Panc1 (cell line): ENCODE measurements at places on chromosomes 4 and X.

DNA sequence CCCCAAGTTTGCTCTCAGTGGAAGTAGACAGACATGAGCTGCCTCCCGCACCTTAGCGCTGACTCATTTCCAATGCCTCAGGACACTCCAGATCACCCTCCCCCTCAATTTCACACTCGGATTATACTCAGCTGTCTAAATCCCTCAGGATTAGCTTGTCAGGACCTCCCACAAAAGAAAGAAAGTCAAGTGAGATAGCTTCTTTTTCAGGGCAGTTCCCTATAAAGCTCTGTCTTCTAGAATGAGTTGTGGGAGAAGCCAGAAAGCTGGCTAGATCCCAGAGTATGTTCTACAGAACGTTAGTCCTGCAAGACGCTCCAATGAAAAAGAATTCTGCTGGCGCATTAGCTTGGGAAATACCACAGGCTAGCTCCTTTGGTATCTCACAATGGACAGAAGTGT, 51.2 kb upstream of the MTNR1A start:
- no peak for DNase-seq

DNA sequence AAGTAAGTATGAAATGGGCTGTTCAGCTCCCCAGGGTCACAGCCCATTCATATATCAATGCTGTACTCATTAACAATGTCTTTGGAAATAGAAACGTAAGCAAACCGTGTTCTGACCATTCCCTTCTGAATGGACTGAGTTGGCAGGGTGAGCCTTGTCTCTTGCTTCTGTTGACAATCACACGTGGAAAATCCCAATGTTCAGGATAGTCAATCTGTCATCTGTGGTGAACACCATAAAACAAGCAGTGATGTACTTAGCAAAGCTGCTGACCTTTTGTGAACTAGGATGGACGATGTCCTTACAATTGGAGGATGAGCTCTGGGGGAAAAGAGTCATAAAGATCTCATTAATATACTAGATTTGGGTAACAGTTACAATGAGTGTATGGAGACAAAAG, 109.6 kb upstream of the PAQR3 start:
- DNase-seq = no peak

DNA sequence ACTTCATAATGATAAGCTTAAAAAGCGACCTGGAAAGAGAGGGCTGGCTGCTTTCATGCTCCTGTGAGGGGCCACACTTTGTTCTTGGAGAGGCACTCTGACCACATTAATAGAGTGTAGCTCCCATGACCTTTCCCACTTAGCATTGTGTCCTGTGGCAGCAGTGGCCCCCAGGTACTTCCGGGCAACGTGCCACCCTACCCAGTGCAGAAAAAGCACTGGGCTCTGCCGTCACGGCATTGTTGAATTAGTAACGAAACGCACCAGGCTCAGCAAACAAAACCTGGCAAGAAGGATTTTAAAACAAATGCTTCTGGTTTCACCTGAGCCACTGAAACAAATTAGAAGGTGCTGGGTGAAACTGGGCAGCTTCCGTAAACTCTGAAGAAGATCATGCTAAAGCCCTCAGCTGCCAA, 5.4 kb upstream of the SORBS2 start:
- DNase-seq = no peak

- DNase-seq = no peak
Observed at GRCh38 chr4:41456559-41457101, 81.3 kb upstream of the LIMCH1 start.

- DNase-seq = no peak
Observed at GRCh38 chr4:32826169-32826568, 2106.0 kb downstream of the PCDH7 start.

GRCh38 chr4:27009539-27009938, 148.9 kb downstream of the STIM2 start:
- DNase-seq = no peak

- DNase-seq = no peak
Observed at GRCh38 chr4:182724414-182724813, 192.8 kb downstream of the DCTD start.

DNA sequence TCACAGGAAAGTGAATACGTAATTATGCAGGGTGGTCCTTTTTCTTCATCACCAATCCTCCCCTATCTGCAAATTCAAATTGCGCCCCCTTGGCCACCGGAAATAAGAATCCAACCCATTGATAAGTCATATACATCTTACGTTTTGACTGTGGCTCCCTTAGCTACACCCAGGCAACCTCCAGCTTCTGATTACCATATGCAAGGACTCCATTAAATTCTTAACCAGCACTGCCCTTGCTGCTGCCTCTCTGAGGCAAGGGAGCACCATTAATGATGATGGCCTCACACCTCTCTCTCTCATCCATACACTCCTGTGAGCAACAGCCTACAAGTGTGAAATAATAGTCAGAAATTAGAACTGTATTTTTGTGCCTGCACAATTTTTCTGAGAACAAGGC, 106.0 kb upstream of the NOCT start:
- DNase-seq = no peak

GRCh38 chr4:70778888-70779422, 57.2 kb downstream of the RUFY3 start:
- no peak for DNase-seq

GRCh38 chr4:8533274-8533865, 46.8 kb upstream of the GPR78 start:
- DNase-seq = no peak

GRCh38 chr4:1318488-1319213, 28.4 kb upstream of the UVSSA start:
- DNase-seq = no peak

DNA sequence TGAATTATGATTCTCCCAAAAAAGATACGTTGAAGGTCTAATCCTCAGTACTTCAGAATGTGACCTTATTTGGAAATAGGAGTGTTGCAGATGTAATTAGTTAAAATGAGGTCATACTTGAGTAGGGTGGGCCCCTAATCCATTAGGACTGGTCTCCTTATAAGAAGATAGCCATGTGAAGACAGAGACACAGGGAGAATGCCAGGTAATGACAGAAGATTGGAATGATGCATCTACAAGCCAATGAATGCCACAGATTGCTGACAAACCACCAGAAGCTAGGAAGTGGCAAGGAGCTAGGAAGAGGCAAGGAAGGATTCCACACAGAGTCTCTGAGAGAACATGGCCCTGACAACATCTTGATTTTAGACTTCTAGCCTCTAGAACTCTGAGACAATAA, 7.4 kb upstream of the RPS6KA3 start:
- no peak for DNase-seq

DNA sequence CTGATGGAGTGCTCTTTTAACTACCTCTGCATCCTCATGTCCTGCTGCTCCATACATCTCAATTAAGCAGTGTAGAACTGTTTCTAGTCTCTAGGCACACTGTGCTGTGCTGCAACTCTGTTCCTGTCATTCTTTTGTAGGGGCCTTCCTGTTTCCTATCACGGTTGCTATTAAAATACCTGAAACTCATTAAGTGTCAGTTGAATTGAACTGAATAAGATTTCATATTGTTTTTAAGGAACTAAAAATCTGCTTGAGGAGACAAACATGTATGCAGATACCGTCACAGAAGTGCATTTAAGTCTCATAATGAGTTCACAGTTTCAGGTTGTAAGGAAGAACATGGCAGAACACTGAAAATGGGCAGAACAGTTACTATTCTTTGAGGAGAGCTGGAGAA, 170.1 kb downstream of the LARP7 start:
- no peak for DNase-seq
